ENCODE measurements at places on chromosomes 2 and 18.

GRCh38 chr18:32958746-32959145 is 185.9 kb upstream of the KLHL14 start:
- no peak for DNase-seq

- DNase-seq = no peak
Observed at GRCh38 chr2:1598800-1599199, 145.5 kb downstream of the PXDN start.

- no peak for DNase-seq
Observed at GRCh38 chr2:85438201-85439024, 19.9 kb downstream of the SH2D6 start.

- peak; percentile 36 for DNase-seq
Observed at GRCh38 chr2:44061876-44062275, 66.1 kb upstream of the LRPPRC start.

DNA sequence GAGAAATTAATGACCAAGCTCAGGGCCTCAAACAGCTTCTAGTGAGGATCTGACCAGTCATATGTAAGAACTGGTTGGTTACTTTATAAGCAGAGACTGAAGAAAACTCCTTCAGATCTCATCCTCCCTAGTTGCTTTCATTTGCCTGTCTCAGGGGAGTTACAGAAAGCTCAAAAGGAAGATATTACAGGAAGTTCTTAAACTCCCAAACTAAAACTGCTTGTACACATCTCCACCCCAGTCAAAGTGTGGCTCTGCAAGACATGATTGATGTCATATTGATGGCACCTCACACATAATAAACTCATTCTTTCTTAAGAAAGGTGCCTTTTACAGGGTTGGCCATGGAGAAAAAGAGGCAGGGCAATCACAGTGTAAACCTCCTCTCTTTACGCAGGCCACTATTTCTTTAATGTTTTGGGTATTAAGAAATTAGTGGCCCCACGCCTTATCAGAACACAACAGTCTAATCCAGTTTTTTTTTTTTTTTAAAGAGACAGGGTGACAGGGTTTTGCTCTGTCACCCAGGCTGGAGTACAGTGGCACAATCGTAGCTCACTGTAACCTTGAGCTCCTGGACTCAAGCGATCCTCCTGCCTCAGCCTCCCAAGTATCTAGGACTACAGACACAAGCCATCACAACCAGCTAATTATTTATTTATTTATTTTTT is 62.6 kb upstream of the STK17B start:
- DNase-seq = no peak

- DNase-seq = no peak
Observed at GRCh38 chr2:234949762-234950434, 1.9 kb upstream of the SH3BP4 start.

- no peak for DNase-seq
Observed at GRCh38 chr2:187155476-187155875, 292.6 kb downstream of the CALCRL start.

DNA sequence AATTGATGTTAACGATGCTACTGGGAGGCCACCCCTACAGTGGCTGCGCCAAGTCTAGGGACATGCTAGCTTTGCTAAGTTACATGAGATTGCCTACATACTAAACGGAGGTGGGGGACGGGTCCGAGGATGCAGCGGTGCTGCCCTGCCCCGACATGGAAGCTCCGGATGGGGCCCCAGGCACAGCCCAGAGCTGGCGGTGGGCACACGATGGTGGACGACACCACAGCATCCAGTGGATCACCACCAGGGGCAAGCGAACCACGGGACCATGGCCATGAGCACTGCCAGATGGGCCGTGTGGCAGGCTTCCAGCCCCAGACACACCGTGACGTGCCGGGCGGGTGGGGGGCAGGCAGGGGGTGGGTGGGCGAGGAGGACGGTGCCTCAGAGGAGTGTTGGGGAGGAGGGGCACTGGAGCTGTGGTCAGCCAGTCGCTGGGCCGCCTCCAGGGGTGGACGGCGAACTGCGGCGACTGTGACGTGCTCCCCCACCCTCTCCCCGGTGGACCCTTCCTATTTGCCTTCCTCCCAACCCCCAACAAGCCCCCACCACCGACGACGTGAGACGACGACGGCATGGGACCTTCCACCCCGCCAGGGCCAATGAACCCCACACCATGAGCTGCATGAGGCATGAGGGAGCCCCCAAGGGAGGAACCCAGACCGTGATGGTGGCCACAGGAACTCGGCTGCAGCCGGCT is 90.6 kb upstream of the ANKRD30BL start:
- DNase-seq = no peak

DNA sequence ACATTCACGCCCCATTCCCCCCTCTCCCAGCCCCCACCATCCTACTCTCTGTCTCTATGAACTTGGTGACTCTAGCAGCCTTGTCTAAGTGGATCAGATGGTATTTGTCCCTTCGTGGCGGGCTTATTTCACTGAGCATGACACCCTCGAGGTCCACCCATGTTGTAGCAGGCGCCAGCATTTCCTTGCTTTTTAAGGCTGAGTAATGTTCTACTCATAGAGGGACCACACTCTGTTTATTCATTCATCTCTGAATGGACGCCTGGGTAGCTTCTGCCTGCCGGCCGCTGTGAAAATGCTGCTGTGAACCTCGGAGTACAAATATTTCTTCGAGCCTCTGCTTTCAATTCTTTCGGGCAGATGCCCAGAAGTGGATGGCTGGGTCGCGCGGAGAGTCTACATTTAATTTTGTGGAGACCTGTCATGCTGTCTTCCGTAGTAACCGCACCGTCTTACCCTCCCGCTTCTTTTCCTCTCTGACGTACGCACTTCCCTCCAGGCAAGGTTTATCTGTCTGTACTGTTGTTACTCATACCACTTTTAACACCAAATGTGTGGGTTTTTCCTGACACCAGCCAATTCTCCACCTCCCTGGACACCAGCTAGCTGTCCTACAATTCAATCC is 5.6 kb downstream of the CROCC2 start:
- no peak for DNase-seq

- no peak for DNase-seq
Observed at GRCh38 chr2:45128580-45128997, 119.3 kb upstream of the SIX2 start.

DNA sequence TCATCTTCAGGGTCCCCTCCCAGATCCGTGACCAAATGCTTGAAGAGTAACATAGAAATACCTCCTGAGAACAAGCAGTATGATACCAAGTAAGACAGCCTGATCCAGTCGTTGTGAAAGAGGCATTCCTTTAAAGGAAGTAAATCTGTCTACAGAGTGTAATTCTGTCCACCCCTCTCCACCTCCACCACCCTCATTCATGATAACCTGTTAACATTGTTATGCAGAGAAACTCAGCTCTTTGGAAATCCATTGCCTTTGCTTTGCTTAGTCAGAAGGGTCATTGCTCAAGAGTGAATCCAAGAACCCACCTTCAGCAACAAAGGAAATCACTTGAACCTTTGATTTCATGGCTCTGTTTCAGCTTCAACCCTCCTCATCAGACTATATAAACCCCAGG is 155.6 kb downstream of the CYP26B1 start:
- DNase-seq = no peak

DNA sequence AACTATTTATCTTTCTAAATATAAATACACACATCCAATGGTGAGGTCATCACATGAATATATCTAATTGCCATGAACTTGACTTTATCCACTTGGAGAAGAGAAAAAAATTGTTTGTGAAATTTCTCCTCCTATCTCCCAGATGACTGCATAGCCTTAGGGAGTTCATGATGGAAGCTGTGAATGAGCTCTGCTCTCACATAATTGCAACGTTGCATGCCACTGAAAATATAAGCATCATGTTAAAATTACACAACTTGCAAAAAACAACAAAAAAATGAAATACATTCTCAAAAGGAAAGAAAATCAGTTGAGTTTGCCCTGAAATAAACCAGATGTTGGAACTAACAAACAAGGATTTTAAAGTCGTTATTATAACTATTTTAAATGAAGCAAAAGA is 50.6 kb upstream of the OSR1 start:
- no peak for DNase-seq

DNA sequence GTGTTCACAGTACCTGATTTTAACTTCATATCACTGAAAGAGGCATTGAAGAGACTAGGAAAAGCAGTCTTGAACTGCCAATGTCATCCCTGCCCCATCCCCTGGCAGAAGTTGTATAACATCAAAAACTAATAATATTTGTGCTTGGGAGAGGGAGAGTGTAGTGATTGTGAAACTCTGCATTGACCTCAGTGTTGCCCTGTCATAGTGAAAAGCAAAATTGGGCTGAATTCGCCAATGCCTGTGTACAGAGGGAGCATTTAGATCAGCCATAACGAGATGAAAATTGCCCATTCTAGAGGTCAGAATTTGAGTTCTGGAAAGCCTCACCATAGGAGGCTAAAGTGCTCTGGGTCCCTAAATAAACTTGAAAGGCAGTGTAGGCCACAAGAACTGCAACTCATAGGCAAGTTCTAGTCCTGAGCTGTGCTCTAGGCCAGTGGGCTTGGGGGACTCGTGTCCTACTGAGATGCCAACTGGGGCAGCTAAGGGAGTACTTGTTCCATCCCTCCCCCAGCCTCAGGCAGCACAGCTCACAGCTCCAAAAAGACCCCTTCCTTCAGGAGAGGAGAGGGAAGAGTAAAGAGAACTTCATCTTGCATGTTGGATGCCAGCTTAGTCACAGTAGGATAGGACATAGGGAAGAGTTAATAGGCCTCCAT is 855.6 kb downstream of the TSN start:
- no peak for DNase-seq
